Activated T-cell treated with anti-CD3 and anti-CD28 coated beads for 1 hour (primary cell): ENCODE measurements at places on chromosomes 7 and 10.

DNA sequence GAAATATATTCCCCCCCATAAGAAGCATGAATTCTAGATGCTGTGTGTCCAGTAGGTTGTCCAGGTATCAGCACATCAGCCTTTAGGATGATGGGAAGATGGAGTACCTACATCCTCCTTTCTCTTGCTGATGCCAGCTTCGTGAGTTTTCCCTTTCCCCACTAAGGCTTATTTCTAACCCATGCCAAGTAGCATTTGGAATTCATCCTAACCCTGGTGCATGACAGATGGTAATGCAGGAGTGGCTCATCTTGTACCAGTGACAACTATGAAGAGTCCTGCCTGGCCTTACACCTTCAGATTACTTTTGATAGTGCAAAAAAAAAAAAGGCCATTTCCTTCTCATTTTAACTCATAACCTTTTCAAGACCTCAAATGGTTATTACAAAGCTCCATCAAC is 58.7 kb downstream of the ARHGAP21 start:
- DNase-seq, result no peak

DNA sequence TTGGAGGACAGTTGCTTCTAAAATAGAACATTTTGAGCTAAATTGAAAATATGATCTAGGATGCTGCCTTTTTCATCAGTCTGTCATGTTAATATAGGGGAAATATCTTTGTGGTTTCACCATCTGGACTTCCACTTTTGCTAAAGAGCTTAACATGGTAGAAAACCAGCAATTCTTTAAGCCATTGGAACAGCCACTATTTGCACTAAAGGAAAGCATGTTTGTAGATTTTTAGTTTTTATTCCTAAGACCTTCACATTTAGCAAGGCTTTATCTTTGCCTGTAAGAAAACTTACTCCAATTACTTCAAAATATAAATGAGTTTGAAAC is 291.0 kb downstream of the RNLS start:
- DNase-seq, result no peak

GRCh38 chr7:2644562-2645273 is 12.9 kb downstream of the TTYH3 start:
- no peak for DNase-seq

DNA sequence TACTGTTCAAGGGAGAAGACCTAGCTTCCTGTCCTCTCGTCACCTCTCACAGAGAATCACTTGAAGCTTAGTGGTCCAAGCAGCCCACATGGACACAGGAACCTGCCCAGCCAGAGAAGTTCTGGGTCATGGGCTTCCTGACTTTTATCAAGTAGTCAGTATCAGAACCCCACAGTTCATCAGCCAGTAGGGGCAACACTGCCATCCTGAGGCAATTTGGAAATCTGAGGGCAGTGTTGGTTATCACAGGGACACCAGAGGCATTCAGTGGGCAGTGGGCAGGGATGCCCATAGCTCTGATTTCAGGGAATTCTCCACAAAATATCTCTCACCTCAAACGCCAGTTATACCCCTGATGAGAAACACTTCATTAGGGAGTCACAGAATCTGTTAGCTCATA is 22.5 kb upstream of the MGAM2 start:
- DNase-seq, result no peak

DNA sequence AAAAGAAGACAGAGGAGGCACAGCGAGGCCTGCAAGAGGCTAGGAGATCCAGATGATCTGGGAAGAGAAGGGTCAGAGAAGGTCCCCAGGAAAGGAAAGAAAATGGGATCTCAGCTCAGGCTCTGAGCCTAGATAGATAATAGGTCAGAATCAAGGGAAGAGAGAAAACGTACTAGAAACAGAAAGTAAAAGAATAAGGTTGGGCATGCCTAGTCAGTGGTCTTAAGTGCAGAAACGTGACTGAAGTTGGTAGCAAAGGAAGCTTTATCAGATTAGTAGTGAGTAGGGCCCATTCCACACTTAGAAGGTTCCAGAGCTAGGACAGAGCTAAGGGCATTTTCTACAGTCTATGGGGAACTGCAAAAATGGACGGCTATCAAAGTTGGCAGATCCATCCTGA is 84.8 kb upstream of the ASAH2 start:
- no peak for DNase-seq

DNA sequence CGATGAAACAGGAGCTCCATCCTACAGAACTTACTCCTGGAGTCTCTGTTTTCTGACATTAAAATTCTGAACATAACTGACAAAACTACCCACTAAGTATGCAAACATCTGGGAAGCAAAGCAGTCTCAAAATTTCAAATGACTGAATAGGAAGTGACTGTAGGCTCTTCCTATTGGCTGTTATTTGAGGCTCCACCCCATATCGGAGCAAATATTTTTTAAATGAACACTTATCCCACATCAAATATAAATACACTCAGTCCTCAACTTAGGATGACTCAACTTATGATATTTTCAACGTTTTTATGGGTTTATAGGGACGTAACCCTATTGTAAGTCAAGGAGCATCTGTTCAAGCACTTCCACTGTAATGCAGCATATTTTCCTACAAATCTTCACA is 8.8 kb downstream of the HSPA12A start:
- DNase-seq, result no peak

DNA sequence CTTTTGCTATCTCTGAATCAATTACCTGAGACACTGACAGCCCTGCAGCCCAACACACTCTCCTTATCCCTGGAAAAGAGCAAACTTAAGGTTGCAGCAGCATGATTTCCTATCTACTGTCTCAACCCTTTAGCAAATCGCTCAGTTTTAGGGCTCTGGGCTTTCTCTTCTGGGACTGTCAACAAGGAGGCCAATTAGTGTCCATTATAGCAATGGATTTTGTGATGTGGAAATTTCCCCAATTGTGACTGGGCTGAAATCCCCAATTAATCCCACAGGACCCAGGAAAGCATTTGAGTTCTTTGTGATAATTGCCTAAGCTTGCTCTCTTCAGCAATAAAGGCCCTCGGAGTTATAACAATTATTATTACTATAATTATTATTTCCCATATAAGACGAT is 197.0 kb downstream of the ZNF438 start:
- no peak for DNase-seq

- DNase-seq, result no peak
These were observed 104.6 kb upstream of the DNAJB12 start for GRCh38 chr10:72459301-72459700.

GRCh38 chr10:7233259-7233991 is 177.4 kb downstream of the SFMBT2 start:
- no peak for DNase-seq

GRCh38 chr7:145216866-145217265 is 381.0 kb upstream of the TPK1 start:
- DNase-seq, result no peak

- DNase-seq, result no peak
These were observed 113.1 kb downstream of the CTTNBP2 start for GRCh38 chr7:117759950-117760640.

- no peak for DNase-seq
These were observed 607.6 kb downstream of the KCNMA1 start for GRCh38 chr10:77029777-77030717.

DNA sequence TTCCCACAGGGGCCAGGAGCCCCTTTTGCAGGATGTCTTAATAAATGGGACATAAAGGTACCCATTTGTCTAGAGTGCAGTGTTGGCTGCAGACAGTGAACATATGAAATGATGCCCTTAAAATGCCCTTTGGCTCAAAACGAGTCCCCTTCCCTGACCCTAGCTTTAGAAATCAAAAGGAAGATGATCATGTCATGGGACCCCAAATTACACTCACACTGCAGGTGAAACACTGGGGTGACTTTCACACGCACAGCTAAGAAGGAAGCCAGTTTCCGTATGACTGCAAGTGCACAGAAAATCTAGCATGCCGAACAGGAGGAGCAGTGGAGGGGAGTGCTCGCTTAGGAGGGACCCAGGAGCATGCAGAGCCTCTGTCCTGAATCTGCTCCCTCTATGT is 154.5 kb upstream of the KLF14 start:
- DNase-seq, result no peak

DNA sequence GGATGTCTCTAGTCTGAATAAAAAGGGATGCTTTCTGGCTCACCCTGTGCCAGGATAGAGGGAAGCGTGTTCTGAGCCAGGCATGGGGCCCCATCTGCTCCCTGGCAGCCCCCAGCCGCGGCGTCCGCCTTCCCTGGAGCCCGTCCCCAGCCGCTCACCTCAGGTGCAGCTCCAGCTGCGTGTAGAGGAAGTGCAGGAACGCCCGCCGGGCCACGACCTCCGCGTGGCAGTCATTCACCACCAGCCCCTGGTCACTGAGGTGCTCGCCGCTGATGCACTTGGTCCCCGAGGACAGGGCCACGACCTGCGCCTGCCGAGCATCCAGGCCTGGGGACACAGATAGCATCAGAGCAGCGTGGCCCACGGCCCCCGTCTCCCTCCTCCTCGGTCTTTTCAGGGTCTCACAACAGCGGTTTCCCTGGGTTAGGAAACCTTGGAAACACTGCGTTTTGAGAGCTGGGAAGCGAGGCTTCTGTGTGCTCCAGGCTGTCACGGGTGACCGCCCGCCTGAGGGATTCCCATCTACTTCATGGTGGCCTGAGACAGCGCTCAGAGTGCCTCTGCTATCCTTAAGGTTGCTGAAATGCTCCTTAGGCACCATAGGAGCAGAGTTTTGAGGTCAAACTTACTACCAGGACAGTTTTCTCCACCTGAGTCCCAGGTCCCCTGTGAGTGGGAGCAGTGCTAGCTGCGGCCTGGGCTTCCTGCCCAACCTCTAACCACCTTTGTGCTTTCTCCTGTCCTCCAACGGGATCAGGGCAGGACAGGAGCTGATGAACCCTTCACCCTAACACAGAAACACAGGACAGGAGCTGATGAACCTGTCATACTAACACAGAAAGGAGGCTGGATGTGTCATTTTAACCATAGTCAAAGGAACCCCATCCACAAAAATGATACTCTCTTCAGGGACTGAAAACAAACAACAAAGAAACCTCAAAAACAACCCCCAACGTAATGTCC is 186.1 kb downstream of the WDR37 start:
- DNase-seq, result no peak

DNA sequence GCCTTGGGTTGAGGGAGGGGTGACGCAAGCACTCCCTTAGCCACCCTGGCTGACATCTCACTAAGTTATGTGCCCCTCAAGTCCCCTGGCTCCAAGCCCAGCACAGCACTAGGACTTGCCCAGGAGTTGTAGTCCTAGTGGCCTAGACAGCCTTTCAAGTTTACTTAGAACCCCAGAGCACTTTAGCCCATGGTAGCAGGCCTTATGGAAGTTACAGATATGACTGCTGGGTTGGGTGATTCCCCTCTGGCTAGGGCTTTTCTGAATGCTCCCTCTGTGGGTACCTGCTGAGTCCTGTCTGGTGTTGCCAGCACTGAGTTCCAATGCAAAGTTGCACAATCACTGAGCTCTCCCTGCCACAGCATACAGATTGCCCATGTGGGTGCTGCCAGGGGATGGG is 83.2 kb downstream of the AHCYL2 start:
- DNase-seq, result no peak

DNA sequence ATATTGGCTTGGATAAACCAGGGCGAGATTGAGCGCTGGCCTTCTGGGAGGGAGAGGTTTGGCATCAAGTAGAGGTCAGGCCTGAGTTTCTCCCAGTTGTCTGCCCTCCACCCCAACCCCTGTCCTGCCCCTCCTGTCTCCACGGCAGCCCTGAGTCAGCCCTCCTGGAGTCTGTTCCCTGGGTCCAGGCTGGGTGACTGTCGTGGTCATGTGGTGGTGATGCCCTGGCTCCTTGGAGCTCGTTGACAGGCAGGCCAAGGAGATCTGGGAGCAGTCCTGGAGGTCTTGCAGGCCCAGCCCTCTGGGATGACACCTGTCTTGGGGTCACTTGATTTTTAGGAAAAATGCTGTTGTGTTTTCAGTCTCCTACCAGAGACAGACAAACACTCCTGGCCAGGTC is 53.6 kb upstream of the PODXL start:
- DNase-seq, result no peak

- DNase-seq, result no peak
These were observed 5.2 kb upstream of the MYL10 start for GRCh38 chr7:101634196-101634717.

DNA sequence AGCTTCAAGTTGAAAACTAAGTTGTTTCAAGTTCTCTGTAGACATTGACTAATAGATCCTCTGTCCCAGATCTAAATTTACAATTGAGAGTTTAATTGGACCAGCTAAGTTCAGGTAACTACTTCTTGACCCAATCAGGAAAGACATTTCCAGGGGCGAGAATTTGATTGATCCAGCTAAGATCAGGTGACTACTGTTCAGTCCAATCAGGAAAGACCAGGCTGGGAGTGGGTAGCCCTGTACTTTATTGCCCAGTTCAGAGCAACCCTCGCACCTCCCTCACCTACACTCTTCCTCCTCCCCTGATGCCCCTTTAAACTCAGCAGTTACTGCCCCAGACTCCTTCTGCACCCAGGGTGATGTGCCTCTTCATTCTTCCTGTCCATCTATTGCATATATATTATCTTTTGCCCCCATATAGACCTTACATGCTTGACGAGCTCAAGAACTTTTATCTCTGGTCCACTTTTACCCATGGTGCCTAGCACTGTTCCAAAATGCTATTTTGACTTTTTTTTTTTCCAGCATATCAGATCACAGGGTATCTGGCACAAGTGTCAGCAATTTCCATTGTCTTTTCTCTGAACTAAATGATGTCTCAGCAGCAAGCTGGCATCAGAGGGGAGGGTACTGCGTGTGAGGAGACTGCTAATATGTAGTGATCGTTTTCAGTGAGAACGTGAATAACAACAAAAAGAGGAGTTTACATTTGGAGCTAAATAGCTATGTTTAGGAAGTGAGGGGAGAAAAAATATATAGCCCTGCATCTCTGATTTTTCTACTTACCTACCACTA is 169.4 kb downstream of the KIAA1217 start:
- no peak for DNase-seq

DNA sequence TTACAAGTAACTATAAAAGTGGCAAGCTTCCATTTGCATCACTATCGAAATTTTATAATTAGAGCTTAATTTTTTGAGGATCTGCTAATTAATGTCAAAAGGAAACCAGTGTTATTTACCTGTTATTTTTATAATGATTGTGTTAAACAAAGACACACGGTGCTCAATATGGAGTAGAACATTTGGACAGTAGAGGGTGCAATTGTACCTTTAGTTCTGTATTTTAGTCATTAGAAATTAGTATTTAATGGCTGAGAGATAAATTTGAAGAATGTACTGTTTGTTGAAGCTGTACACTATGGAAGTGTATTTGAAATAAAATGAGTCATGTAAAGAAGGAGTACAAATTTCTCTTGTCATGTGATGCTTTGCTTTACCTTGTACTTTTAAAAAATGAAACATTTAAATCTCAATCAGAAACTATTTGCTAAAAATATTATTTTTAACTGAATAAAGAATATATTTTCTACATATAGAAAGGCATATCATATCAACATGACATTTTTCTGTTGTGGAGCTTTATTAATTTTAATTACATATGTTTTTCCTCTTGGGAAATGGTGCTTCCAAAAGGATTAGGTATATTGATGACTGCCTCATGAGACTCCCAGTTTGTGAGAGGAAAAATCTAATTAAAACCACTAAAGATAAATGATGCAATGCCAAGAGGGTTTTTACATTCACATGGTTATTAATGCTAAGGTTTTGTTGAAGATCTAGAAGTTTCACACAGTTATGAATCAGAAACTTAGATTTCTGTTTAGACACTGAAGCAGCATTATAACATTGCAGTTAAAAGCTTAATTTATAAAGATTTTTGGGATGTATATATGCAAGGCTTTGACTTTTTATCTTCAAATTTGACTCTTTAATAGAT is 10.4 kb upstream of the PRKG1 start:
- no peak for DNase-seq
